ENCODE measurements at places on chromosomes 2 and 18.

DNA sequence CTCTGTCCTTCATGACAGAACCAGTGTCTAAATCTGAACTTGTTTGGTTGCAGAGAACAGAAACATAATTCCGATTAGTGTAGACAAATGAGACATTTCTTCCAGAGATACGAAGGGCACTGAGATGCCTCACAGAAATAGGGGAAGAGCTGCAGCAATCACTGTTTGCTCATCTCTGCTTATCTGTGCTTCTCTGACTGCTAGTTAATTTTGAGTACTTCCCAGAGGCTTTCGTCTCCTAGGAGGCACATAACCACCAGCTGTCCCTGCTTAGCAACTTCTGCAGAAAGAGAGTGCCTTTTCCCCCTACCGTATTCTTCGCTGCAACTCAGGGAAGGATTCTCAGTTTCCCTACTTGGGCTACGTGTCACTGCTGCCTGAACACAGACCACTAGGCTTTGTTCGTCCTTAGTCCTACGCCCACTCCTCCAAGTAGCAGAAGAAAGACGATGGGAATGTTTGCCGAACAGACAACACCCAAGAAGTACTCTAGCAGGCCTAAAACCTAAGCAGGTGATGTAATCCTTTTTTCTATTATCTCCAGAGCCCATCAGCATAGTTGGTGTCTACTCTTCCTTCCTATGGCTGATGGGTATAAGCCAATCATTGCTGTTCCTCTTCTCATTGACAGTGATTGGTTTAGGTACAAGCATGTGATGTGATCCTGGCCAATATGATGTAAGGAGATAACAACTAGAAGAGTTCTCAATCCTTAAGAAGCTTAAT lies 63.6 kb downstream of the TNP1 start:
- no peak for DNase-seq

- no peak for DNase-seq
Measured at GRCh38 chr18:77013811-77014521, 118.6 kb downstream of the MBP start.

- DNase-seq = no peak
Measured at GRCh38 chr2:190486037-190486623, 48.4 kb downstream of the NEMP2 start.

- no peak for DNase-seq
Measured at GRCh38 chr2:149666809-149667320, 79.3 kb upstream of the MMADHC start.

GRCh38 chr2:161048317-161048716 lies 111.9 kb upstream of the TANK start:
- DNase-seq = no peak

- no peak for DNase-seq
Measured at GRCh38 chr18:5982332-5982731, 87.0 kb upstream of the TMEM200C start.

DNA sequence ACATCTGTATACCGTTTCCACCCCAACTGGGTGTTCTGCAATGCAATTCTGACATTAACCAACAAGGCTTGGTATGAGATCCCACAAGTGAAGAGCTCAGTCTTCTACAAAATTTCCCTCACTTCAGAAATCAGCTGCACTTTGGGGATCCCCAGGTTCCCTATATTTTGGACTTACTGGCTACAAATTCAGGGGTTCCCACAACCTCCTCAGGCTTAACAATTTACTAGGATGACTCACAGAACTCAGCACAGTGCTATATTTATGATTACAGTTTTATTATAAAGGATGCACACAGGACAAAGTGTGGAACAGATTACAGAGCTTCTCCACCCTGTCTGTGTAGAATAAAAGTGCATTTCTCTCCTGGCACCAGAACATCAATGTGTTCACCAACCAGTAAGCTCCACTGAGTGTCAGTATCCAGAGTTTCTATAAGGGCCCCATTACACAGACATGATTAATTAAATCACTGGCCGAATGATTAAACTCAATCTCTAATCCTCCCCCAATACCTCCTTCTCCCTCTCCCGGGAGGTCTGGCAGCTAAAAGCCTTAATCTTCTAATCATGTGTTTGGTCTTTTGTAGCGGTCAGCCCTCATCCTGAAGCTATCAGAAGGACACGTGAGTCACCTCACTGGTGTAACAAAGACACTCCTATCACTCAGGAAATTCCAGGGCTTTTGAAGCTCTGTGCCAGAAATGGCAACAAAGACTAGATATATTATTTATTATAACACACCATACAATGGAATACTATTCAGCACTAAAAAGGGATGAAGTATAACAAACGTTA lies 84.6 kb downstream of the SLC66A3 start:
- DNase-seq = no peak

- DNase-seq = no peak
Measured at GRCh38 chr2:110682872-110683271, 5.0 kb upstream of the BUB1 start.

GRCh38 chr2:216057688-216058193 lies 23.9 kb downstream of the PECR start:
- peak; percentile 44 for DNase-seq

- peak; percentile 29 for DNase-seq
Measured at GRCh38 chr2:207071820-207072219, 93.9 kb downstream of the KLF7 start.

- DNase-seq = no peak
Measured at GRCh38 chr2:77538031-77538430, 15.9 kb upstream of the LRRTM4 start.

DNA sequence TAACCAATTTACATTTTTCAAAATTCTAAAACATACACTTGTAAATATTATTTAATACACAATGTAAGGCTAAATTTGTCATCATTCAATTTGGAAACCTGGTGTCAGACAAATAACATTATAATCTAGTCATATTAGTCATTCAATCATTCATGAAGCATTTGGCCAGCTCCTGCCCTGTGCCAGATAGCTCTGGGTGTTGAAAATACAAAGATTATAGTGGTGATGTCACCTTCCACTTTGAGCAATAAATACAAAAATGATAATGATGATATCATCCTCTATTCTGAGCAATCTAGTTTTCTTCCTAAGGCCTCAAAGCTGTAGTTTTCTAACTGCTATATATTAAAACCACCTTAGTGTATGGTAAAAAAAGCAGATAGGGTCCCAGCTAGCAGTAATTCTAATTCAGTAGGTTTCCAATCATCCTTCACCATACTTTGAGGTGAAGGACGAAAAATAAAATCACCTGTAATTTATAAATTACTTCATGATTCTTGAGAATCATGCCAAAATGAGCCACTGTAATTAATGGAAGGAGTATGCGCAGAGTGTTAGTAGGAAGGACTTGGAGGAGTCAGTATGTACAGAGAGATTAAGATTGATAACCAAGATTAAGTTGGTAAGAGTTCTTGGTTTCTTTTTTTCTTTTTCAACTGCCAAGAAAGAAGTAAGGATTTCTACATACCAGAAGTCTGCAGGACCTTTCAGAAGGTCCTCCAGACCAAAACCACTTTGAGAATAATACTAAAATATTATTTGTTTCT lies 23.2 kb downstream of the MEMO1 start:
- DNase-seq = no peak

- DNase-seq = no peak
Measured at GRCh38 chr2:10252224-10252623, 50.5 kb upstream of the HPCAL1 start.

- DNase-seq = no peak
Measured at GRCh38 chr18:8831112-8831511, 125.8 kb downstream of the MTCL1 start.

- DNase-seq = no peak
Measured at GRCh38 chr2:20584399-20585358, 66.2 kb downstream of the HS1BP3 start.

DNA sequence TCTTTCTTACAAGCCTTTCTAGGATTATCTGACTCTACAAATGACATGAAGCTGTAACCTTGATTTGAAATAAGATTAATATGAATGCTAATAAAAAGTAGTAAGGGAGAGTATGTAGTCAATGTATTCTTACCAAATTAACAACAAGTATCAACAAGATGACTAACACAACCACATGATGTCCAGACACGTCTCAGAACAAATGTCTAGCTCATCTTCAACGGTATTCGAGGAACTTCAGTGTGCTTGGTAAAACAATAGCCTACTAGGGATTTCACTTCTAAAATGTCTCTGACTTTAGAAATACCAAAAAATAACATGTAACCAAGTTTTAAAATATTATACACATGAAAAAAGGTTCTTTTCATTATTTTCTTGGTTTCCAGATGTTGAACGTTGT lies 3.4 kb downstream of the HDLBP start:
- no peak for DNase-seq

GRCh38 chr18:9561759-9562158 lies 52.6 kb downstream of the PPP4R1 start:
- DNase-seq = no peak

- no peak for DNase-seq
Measured at GRCh38 chr2:162368494-162368893, 24.6 kb downstream of the GCA start.

GRCh38 chr2:226865273-226865672 lies 29.4 kb downstream of the RHBDD1 start:
- DNase-seq = no peak

- no peak for DNase-seq
Measured at GRCh38 chr2:75077909-75078308, 119.5 kb downstream of the POLE4 start.

DNA sequence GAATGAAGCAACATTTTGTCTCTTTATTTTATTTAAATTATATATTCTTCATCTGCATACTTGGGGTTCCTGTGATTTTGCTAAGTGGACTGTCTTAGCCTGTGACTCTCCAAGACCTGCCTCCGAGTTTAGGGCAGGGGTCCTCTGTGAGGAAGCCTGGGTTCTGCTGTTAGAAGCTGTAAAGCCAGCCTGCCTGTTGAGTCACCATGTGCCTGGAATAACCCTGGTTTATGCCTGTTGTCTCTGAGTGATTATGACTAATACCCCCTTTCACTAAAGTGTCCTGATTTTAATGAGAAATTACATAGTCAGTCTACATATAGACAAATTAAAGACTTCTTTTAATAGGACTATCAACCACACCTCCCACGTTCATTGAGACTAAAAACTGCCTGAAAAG lies 369.1 kb downstream of the ZNF521 start:
- DNase-seq = no peak

DNA sequence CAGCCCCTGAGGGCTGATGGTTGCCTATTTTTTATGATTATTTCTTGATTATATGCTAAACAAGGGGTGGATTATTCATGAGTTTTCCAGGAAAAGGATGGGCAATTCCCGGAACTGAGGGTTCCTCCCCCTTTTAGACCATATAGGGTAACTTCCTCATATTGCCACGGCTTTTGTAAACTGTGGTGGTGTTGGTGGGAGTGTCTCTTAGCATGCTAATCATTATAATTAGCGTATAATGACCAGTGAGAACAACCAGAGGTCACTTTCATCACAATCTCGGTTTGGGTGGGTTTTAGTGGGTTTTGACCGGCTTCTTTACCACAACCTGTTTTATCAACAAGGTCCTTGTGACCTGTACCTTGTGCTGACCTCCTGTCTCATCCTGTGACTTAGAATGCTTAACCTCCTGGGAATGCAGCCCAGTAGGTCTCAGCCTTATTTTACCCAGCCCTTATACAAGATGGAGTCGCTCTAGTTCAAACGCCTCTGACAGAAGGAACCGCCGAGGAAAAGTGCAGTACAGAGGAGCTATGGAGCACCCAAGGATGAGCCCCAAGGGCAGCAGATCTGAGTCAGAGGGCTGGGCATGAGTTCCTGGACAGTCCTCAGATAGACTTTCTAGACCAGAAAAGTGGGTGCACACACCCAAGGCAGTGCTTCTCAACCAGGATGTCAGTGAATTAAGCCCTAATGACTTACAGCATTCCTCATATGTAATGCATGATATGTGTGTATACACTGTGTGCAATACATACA lies 37.1 kb upstream of the ASAP2 start:
- DNase-seq = no peak

DNA sequence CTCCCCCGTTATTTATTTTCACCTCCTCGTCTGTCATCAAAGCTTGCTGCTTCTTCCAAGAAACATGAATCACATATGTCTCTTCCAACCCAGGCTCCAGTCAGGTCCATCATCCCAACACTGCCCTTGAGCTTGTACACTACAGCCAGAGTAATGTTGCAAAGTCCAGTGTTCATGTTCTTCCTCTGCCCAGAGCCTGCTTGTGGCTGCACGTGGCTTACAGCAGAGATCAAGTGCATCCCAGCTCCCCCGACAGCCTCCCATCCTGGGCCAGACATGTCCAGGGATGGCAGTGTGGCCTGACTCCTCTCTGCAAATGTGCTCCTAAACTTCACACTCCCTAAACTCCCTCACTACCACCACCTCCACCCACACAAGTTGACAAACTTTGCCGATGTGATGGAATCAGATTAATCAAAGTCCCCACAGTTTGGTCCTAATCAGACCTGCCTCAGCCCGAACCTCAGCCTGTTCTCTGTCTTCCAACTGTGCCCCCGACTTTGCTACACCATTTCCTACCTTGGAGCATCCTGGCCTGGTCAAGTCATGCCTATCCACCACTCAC lies 54.2 kb upstream of the MAPRE3 start:
- no peak for DNase-seq

- no peak for DNase-seq
Measured at GRCh38 chr2:60297296-60298005, 256.0 kb downstream of the BCL11A start.

DNA sequence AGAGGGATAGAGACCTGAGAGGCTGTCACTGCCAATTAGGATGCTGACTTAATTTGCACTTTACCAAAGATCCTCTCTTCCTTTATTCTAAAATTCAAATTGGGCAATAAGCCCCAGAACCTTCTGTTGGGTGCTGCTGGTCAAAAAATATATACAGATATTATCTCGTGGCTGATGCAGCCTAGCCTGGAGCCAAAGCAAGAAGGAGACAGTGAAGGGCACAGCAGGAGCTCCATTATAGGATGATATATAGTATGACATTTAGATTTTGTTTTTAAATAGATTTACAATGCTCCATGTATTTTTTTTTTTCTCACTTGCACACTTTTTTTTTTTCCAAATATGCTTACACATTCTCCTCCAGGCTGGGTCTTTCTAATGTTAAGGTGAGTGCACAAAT lies 579.3 kb downstream of the PIK3C3 start:
- no peak for DNase-seq

- no peak for DNase-seq
Measured at GRCh38 chr2:67548317-67549201, 151.4 kb downstream of the ETAA1 start.

DNA sequence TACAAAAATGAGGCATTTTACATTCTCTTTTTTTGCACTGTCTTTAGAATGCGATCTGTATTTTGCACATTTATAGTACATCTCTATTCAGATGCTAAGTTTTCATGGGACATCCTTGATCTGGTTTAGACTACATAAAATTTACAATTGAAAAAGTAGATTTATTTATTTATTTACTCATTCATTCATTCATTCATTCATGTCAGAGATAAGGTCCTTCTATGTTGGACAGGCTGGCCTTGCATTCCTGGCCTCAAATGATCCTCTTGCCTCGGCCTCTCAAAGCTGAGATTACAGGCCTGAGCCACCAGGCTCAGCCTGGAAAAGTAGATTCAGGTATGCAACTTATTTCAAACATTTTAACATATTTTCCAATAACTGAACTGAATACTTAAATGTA lies 16.0 kb upstream of the DCTN1 start:
- no peak for DNase-seq

GRCh38 chr2:139031722-139032121 lies 251.5 kb upstream of the NXPH2 start:
- DNase-seq = peak; percentile 36
